ENCODE measurements at places on chromosomes 5 and 9. TPM values are rescaled to one million over a fixed set of nuclear protein-coding genes. Genes with fewer than 3 reads are reported as not detected.

- DNase-seq = peak; percentile 86
Measured at GRCh38 chr5:143248822-143249579, 154.5 kb downstream of the NR3C1 start.

GRCh38 chr9:1216532-1216931 lies 166.4 kb downstream of the DMRT2 start:
- peak; percentile 56 for DNase-seq

DNA sequence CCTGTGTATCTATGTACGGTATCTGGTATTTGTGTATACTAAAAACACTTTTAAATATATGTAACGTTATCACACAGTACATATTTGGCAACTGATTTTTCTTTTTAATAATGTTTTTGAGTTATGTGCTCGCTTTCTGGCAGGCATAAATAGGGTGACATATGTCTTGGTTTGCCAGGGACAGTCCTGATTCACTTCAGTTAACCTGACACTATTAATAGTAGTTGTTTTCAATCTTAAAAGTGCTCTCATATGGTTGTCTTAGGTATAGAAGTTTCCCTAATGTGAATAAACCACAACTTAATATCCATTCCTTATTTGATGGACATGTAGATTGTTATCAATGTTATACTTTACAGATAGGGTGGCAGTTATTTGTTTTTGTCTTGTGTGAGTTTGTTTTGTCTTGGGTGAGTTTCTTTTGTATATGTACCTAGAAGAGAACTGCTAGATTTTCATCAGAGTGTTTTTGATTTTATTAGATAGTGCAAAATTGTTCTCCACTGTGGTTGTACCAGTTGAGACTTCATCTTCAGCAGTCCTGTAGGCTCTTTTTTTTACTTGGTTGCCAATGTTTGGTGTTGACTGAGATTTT lies 7.9 kb downstream of the G3BP1 start:
- DNase-seq = no peak

DNA sequence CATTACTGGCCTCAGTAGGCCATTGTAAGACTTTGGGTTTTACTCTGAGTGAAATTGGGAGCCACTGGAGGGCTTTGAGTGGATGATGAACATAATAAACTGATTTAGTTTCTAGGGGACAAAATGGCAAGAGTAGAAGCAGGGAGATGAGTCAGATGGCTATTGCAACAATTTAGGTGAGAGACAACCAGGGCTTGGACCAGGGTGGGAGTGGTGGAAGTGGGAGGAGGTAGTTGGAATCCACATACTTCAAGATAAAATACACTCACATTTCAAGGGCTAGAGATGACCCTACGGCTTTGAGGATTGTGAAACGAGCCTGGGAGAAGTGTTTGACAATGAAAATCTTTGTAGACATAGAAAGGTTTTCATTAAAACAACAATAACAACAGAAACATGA lies 136.3 kb downstream of the ACTBL2 start:
- no peak for DNase-seq

- DNase-seq = no peak
Measured at GRCh38 chr5:173868096-173868880, 19.9 kb upstream of the CPEB4 start.

GRCh38 chr5:172159016-172159415 lies 29.0 kb downstream of the STK10 start:
- no peak for DNase-seq

DNA sequence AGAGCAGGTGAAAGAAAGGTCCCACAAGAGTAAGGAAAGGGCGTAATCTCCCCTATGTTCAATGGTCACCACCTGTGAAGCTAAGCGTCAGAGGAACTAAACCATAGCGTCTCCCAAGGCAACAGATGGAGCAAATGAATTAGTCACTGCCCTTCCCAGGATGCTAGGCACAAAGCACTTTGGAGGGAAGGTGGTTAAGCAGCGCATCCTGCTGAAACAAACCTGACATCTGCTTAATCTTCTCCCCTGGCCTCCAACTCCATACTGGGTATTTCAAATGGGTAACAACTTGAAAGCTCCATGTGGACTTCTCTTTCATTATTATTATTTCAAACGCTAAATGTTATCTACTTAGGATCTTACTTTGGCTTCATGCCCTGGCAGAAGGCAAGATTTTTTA lies 227.3 kb downstream of the MLLT3 start:
- no peak for DNase-seq

DNA sequence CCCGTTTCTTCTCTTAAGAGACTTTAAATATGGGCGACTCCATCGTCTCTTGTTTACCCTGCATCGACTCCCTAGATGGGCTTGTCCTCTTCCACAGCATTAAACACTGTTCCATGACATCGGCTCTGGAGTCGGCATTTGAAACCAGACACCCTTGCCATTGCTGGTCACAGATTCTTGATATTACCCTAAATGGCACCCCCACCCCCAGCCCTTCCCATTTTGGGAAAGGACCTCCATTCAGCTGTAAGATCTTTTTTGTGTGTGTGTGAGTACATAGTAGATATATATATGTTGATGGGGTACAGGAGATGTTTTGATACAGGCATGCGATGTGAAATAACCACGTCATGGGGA lies 51.1 kb upstream of the SH3PXD2B start:
- DNase-seq = no peak

- no peak for DNase-seq
Measured at GRCh38 chr9:123322273-123323195, 33.5 kb upstream of the CRB2 start.

DNA sequence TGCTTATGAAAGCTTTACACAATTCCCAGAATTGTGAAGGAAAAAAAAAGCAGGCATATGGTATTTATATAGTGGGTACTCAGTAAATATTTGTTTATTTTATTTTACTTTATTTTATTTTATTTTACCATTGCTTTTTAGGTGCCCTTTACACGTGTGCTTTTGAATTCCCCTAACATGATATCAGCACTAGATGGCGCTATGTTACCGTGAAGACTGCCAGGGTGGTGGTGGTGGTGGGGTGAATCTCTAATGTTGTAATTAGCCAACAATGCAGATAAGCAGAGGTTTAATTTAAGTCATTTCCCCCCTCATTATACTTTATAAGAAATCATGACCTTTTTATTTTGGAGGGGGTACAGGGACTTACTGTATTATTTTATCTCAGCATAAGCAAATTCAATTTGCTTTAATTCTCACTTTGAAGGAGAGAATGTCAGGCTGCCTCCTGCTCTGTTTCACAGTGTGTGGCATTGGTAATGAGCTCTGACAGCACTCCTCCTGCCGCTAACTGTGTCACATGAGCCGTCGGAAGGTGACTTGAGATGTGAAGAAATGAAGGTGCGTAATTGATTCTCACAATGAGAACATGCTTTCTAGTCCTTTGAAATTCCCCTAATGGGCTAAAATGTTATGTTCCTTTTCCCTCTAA lies 165.6 kb downstream of the YTHDC2 start:
- peak; percentile 44 for DNase-seq

DNA sequence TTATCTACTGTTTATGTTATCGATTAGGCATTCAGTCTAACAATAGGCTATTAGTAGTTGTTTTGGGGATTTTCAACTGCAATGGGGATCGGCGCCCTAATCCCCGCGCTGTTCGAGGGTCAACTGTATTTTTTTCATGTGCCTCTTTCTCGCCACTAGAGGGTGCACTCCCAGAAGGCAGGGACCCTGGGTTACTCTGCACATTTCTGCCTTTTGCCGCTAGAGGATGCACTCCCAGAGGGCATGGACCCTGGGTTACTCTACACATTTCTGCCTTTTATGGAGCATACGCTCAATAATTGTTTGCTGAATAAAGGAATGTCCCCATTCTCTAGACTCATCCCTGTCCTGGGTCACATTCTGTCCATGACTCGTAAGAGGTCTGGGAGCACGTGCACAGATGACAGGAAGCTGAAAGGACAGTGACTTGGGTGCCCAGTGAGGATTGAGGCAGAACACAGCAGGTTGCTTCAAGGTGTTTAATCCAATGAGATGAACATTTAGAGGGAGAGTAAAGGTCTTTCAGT lies 27.9 kb upstream of the RECK start:
- no peak for DNase-seq

NME5 gene
- total RNA-seq = not detected

CREB3 gene
- total RNA-seq = 113 TPM

CTSV gene
- total RNA-seq = 0.27 TPM

C9 gene
- total RNA-seq = 0.18 TPM

DBH gene
- total RNA-seq = not detected

AQP7 gene
- not detected for total RNA-seq

Measured in HFFc6 (cell line).